ENCODE measurements at places on chromosomes 3 and 15. TPM values are rescaled to one million over a fixed set of nuclear protein-coding genes. Genes with fewer than 3 reads are reported as not detected.

DNA sequence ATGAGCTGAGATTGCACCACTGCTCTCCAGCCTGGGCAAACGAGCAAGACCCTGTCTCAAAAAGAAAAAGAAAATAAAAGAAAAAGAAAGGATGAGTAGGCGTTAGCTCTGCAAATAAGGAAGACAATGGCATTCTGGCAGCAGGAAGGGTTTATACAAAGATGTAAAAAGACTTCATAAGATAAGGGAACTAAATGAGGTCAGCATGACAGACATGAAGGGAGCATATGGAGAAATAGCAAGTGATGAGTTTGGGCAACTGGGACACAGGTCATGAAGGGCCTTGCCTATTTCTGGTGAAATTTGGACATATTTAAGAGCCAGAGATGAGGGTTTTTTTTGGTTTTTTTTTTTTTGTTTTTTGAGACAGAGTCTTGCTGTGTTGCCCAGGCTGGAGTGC, 24.5 kb downstream of the TMEM266 start:
- DNase-seq: no peak

HTR3E gene
- not detected for total RNA-seq

DNA sequence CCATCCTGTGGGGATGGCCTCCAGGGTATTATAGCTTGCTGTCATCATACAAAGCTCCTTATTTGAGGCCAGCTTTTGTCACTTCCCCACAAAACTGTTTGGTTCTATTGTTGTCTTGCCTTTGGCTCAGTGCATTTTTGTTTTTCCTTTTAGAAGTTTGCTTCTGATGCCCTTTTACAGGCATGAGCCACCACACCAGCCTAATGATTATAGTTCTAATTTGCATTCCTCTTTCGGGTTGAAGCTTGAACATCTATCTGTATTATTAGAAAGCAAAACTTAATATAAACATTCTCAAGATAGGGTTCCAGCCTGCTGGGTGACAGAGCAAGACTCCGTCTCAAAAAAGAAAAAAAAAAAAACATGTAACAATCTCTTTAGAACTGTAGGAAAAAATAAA, 39.8 kb downstream of the SMARCC1 start:
- no peak for DNase-seq

- DNase-seq: no peak
These were observed 1336.3 kb upstream of the CADM2 start for GRCh38 chr3:83622526-83622925.

MYZAP gene
- total RNA-seq: not detected

- no peak for DNase-seq
These were observed 814 bp upstream of the TEX264 start for GRCh38 chr3:51670053-51670822.

GCSAM gene
- total RNA-seq: not detected

KLHL40 gene
- not detected for total RNA-seq

GRCh38 chr3:163056874-163057497, 1560.4 kb downstream of the OTOL1 start:
- peak; percentile 40 for DNase-seq

PLSCR5 gene
- not detected for total RNA-seq

RHOV gene
- total RNA-seq: 0.14 TPM

DNA sequence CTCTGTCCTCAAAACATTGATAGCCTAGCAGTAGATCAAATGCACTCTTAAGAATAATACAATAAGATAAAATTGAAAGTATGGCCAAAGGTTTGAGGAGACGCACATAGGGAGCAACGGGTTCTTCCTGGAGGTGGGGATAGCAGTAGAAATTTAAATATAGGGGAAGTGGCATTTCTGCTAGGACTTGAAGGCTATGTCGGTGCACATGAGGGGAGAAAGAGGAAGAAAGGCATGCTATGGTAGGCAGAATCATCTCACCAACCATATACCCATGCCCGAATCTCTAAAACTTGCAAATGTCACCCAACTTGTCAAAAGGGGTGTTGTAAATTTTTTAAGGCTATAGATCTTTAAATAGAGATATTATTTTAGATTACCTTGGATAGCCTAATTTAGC, 735.1 kb upstream of the LMCD1 start:
- no peak for DNase-seq

SLC27A2 gene
- total RNA-seq: 18.7 TPM

DNA sequence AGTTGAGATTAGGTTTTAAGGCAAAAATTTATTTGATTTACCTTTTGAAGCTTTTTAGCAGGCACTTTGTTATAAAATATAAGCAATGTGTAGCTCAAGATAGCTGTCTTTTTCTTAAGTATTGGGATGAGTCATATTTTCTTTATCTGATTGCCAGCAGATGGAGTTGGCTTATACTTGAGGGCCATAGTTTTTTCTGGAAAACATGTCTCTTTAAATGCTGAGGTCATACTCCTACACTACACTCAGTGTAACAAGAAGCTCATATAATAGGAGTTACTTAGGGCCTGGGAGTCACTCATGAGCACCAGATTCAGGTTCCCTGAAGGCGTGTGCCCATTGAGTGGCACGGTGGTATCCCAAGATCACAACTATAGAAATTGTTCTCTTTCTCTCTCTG, 579.8 kb downstream of the EDEM1 start:
- no peak for DNase-seq

GRCh38 chr3:9247361-9247940, 2.0 kb downstream of the SRGAP3 start:
- no peak for DNase-seq

TRAT1 gene
- total RNA-seq: not detected

MDFIC2 gene
- total RNA-seq: not detected

GRCh38 chr3:178202194-178202593, 334.0 kb upstream of the KCNMB2 start:
- DNase-seq: no peak

DNA sequence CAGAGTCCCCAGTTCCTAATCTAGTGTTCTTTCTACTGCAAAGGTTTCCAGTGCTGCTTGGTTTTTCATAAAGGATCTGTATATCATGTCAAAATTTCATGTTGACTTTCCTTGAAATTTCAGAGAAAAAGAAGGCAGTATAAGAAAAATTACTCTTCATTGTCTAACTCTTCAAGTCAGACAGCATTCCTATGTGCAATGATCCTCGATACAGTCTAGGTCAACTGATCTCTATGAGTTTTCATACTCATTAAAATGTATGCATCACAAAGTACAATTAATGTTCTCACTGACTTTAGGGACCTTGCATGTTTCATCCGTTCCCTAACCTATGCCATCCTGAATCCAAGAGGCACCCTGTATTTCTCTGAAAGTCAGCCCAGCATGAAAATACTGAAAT, 317.3 kb downstream of the ZBTB20 start:
- DNase-seq: no peak

IMPG2 gene
- total RNA-seq: not detected

GRCh38 chr3:79424811-79425210, 343.0 kb downstream of the ROBO1 start:
- DNase-seq: no peak

TMEM40 gene
- 0.72 TPM for total RNA-seq

DNA sequence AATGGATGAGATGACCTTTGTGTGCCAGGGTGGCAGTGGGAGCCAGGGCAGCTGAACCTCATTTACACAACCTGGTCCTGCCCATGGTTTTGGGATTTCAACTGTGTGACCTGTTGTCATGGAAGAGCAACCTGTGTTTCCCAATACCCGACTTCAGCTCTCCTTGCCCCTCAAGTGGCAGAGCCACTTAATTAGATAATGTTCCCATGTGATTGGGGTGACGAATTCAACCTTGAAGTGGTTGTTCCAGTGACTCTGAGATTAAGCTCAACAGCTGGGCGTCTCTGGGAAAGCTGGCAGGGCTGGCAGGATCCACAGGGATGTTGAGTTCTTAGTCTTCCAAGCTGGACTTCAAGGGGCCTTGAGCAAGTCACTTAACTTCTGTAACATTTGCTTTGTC, 71.0 kb downstream of the THSD4 start:
- no peak for DNase-seq

GRCh38 chr15:90660195-90660998, 56.7 kb upstream of the BLM start:
- peak; percentile 38 for DNase-seq

SLC15A2 gene
- 1.4 TPM for total RNA-seq

SMAD6 gene
- 4.8 TPM for total RNA-seq

DNA sequence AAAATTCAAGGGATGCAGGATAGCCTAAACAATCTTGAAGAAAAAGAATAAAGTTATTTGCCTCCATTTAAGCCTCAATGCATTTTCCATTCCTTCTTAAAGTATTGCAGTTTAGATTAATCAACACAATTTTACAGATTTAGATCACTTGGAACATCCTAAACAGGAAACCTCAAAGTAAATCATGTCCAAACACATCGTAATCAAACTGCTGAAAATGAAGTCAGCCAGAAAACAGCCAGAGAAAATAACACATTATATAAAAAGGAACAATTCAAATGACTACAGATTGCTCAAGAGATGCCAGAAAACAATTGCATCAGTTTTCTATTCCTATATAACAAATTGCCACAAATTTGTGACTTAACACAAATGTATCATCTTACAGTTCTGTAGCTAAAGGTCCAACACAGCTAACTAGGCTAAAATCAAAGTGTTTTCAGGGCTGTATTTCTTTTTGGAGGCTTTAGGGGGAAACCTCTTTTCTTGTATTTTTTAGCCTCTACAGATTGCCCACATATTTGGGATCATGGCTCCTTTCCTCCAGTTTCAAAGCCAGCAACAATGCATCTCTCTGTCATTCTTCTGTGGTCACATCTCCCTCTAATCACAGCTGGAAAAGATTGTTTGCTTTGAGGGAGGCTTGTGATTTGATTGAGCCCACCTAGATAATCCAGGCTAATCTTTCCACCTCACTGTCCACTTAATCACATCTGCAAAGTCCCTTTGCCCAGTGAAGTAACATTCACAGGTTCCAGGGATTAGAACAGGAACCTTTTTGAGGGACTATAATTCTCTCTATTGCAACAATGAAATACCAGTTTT, 543.3 kb upstream of the UBE2E2 start:
- no peak for DNase-seq

DNA sequence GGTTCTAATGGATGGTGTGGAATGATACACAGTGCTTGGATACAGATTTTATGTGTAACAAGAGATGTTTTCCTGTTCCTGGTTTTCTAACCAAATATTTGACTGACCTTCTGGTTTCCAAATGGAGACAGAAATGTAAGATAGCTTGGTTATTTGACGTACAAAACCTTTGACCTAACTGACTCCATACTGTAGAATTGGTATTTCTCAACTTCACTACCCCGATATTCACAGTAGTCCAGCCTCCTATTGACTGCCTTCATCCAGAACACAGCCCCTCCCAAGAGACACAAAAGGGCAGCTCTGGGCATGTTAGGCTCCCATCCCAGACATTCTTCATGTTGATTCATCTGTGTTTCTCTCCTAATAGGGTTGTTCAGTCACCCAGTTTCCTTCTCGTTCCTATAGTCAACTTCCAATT, 33.4 kb downstream of the MYO1E start:
- DNase-seq: no peak

SLC12A1 gene
- not detected for total RNA-seq

- no peak for DNase-seq
These were observed 7.5 kb upstream of the GCSAM start for GRCh38 chr3:112140584-112140983.

GRCh38 chr15:22989576-22990477, 9.7 kb upstream of the CYFIP1 start:
- no peak for DNase-seq

- no peak for DNase-seq
These were observed 943 bp upstream of the PCSK6 start for GRCh38 chr15:101490408-101490891.

GPR27 gene
- total RNA-seq: 8.6 TPM

SPTBN5 gene
- 0.10 TPM for total RNA-seq

NAALADL2 gene
- 0.69 TPM for total RNA-seq

- peak; percentile 41 for DNase-seq
These were observed 134.3 kb downstream of the VGLL4 start for GRCh38 chr3:11509173-11510000.

CAND2 gene
- 0.12 TPM for total RNA-seq

DNA sequence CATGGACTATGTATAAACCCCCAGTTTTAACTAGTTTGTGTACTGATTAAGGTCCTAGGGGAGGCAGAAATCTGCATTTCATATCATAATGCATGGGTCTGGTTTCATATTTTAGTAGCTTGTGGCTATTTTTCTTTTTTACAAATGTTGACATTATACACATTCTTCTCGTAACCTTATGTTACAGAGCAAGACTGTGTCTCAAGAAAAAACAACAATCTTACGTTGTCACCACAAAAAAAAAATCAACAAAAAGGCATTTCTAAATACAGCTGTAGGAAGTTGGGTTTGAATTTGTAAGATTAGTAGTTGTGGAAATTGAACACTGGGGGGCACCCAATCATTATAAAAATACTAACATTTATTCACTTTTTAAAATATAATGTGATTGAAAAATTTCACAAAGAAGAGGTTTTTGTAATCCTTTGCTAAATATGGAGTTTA, 17.9 kb downstream of the SERP1 start:
- DNase-seq: no peak

GRCh38 chr3:52385157-52385556, 59.7 kb downstream of the SEMA3G start:
- DNase-seq: peak; percentile 14

DNA sequence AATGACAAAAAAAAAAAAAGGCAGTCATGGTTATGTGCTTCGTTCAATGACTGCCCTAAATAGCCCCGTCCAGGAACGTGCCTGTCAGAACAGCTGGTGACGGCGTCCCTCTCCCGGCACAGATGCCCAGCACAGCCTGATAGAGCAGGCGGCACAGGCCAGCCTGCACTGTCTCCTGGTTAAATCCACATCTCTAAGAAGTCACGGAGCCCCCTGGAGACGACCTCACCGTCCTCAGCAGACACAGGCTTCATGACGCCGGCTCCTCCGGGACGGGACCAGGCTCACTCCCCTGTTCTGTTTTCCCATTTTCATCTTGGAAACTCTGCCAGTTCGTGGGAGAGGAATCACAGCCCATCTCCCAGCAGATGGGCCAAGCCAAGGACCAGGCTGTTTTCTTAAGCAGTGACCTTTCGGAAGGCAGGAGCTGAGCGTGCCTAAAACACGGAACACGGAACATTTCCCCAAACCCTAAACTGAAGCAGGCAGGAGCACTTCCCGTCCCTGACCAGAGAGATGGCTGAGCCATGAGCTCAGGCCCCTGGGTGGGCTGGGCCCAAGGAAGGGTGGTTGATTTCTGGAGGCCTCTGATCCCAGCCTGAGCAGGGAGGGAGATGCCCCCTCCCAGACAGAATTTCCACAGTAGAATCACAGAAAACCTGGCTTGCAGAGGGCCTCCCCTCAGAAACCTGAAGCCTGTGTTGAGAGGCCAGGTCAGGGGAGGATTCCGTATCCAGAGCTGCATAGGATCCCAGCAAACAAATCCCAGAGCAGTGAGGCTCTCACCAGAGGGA, 35.9 kb downstream of the ADCY5 start:
- no peak for DNase-seq

DNA sequence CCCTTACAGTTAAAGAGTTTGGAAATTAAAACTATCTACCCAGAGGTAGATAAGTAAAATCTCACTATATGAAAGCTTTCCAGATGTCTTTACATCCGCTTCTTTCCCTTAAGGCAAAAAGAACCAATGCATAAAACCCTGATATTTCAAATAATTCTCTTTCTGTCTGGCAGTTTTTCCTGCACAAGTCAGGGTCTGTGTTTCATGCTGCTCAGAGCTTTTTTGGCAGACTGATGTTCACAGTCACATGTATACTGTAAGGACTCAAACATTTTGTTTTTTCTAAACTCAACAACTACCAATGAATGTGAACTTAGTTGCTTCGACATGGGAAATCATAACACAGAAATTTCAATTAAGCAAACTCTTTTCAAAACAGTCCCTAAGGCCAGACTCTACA, 988.4 kb downstream of the EPHA3 start:
- no peak for DNase-seq

GRCh38 chr3:50171540-50172301, 16.6 kb downstream of the SEMA3F start:
- DNase-seq: no peak

- DNase-seq: no peak
These were observed 141.5 kb upstream of the BFSP2 start for GRCh38 chr3:133258358-133258757.

CXCR6 gene
- total RNA-seq: 0.10 TPM
